ENCODE measurements at places on chromosomes 6 and 20.

DNA sequence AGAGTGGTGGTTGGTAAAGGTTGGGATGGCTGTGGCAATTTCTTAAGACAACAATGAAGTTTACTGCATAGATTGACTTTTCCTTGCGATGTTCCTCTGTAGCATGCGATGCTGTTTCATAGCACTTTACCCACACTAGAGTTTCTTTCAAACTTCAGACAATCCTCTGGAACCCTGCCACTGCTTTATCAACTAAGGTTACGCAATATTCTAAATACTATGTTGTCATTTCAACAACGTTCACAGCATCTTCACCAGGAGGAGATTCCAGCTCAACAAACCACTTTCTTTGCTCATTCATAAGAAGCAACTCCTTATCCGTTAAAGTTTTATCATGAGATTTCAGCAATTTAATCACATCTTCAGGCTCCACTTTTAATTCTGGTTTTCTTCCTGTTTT lies 161.2 kb upstream of the NRSN1 start:
- DNase-seq = no peak

GRCh38 chr6:35081426-35081851 lies 59.7 kb downstream of the TCP11 start:
- DNase-seq = no peak

- no peak for DNase-seq
These were observed 9.9 kb downstream of the RALGAPA2 start for GRCh38 chr20:20702330-20703245.

- DNase-seq = no peak
These were observed 7.0 kb upstream of the RIN2 start for GRCh38 chr20:19750907-19751636.

DNA sequence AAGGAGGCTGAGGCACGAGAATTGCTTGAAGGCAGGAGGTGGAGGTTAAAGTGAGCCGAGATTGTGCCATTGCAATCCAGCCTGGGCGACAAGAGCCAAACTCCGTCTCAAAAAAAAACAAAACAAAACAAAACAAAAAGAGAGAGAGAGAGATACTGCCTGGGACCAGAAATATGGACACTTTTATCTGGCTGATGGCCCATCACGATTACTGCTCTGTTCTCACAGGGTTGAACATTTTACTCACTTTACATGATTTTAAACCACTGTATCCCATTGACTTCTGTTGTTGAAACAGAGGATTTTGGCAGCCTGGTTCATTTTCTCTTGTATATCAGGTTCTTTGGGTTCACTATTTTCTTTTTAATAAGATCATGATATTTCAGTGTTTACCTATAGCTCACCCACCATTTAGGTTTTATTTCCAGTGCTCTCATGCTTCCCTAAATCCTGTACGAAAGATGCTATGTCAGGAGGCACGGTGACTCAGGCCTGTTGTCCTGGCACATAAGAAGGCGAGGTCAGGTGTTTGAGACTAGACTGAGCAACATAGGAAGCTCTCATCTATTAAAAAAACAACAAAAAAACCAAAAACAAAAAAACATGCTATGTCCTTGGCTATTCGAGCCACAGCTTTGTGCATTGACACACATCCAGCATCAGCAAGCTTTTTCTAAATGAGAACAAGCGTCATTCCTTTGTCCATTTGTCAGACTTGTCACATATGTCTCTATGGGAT lies 34.5 kb upstream of the RREB1 start:
- no peak for DNase-seq

GRCh38 chr6:52511163-52511562 lies 65.7 kb downstream of the TRAM2 start:
- no peak for DNase-seq

- DNase-seq = no peak
These were observed 85.9 kb downstream of the SNAP25 start for GRCh38 chr20:10304471-10305046.

- no peak for DNase-seq
These were observed 28.5 kb upstream of the IFNGR1 start for GRCh38 chr6:137247724-137248123.

DNA sequence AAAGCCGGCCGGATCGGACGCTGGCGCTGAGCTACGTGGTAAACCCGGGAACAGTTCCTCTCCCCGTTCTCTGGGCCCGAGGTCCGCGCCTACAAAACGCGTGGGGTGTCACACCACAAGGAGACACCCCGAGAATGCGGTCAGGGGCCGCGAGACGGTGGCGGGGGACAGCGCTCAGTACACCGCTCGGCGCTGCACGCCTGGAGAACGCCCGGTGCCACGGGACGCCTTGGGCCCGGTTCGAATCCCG lies 670 bp downstream of the NCOA5 start:
- no peak for DNase-seq

- DNase-seq = no peak
These were observed 37.1 kb downstream of the EYA2 start for GRCh38 chr20:46931699-46932098.

GRCh38 chr6:143003676-143004075 lies 57.0 kb upstream of the AIG1 start:
- DNase-seq = no peak

- no peak for DNase-seq
These were observed 21.6 kb upstream of the MCM3 start for GRCh38 chr6:52305948-52306767.

- no peak for DNase-seq
These were observed 351.7 kb upstream of the ARID1B start for GRCh38 chr6:156425359-156426020.

DNA sequence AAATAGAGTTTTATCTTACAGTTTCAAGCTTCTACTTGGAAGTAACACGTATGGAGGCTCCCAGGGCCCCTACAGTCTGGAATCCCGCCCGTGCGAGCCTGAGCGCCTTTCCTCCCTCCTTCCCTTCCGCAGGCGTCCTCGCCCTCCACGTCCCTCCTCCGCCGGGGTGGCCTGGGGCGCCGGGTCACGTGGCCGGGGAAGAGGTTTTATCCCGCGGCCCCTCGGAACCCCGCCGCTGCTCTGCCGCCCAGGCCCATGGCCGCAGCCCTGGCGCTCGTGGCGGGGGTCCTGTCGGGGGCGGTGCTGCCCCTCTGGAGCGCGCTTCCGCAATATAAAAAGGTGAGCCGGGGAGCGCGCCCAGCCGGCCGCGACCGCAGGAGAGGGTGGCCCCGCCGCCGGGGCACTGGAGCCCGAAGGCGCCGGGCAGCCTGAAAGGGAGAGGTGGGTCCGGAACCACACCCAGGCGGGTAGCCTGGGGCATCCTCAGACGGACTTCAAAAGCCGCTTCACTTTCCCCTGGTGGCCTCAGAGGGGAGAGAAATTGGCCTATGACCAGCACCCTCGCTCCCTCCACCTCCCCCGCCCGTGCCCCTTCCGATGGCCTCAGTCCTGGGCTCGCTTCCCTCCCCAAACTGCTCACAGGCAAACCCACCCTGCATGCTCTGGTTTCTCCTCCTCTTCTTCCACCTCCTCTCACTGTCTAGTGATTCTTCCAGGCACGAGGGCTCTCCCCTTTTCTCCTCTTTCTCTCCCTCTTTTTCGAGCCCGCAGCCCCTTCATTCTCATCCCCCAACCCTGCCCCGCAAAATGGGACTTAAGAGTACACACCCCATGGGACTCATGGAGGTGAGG lies at the start of gene CLPSL2:
CLPSL2 (plus strand) TSS at position 235 of the 852 bp plus-strand sequence; CDS start at position 256, 21 bp downstream.
- no peak for DNase-seq

DNA sequence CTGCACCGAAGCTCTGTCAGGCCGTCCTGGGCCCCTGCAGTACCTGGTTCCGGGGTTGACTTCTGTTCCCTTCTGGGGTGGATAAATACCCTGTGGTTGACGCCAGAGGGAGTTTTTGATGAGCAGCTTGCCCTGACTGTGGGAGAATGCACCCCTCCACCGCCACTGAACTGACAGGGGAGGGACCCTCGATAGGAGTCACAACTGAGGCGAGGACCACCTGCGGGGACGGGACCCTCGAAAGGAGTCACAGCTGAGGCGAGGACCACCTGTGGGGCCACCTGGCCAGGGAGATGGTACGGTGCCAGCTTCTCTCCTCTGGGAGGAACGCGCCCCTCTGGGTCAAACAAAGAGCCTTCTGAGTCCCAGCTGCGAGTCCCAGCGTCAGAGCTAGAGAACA lies 100.1 kb upstream of the FRMD1 start:
- no peak for DNase-seq

- no peak for DNase-seq
These were observed 126.1 kb downstream of the PXDC1 start for GRCh38 chr6:3625149-3625979.

GRCh38 chr20:4318891-4319290 lies 303.5 kb upstream of the RNF24 start:
- DNase-seq = no peak

DNA sequence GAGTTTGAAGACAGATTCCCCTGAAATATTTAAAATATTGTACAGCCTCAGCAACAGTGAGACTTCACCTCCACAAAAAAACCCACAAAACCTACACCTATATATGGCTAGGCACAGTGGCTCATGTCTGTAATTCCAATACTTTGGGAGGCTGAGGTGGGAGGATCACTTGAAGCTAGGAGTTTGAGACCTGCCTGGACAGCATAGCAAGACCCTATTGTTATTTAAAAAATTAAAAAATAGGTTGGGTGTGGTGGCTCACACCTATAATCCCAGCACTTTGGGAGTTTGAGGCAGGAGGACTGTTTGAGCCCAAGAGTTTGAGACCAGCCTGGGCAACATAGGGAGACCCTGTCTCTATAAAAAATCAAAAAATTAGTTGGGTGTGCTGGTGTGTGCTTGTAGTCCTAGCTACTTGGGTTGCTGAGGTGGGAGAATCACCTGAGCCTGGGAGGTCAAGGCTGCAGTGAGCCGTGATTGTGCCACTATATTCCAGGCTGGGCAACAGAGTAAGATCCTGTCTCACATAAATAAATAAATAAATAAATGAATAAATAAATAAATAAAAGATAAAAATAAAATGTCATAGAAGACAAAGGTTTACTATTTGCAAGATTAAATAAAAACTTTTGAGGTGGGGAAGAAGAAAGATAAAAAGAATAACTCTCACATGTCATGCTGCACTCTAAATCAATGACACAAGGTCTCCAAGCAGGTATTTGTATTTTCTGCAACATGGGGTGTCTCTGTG lies 51.1 kb downstream of the RARS2 start:
- DNase-seq = no peak

GRCh38 chr6:1913577-1913976 lies 303.9 kb downstream of the FOXC1 start:
- no peak for DNase-seq

GRCh38 chr20:8587810-8588209 lies 455.7 kb downstream of the PLCB1 start:
- no peak for DNase-seq

DNA sequence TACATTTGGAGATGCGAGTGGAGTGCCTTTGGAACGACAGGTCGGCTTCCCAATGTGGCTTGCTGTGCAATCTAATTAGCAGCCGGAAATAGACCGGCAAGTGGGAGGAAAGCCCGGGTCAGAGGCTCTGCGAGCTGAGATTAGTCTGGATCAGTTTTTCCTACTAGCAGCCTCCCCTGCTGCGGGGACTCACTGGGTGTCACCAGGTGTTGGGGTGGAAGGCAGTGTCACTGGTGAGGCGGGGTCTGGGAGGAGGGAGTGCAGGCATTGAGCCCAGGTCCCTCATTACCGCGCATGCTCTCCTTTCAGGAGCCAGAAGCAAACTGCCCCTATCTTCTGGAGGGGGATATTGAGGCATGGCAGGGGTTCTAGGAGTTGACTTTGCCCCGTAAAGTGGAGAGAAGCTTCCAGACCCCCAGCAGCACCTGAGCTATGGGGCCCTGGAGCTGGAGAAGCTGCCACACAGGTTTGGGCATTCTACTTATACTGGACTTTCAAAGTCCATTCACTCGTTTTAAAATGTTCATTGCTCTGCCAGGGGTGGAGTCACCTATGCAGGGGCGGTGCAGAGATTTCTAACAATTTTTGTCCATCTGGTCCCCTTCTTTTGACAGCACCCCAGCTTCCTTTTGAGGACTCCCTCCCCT lies 11.0 kb downstream of the SULF2 start:
- no peak for DNase-seq

GRCh38 chr20:36252511-36252910 lies 16.2 kb downstream of the AAR2 start:
- no peak for DNase-seq

GRCh38 chr6:30670760-30671527 lies 1.9 kb downstream of the DHX16 start:
- DNase-seq = no peak

GRCh38 chr20:39042279-39043150 lies 80.4 kb downstream of the DHX35 start:
- DNase-seq = no peak

All from activated T-cell treated with anti-CD3 and anti-CD28 coated beads for 24 hours (primary cell).